Forelimb muscle (tissue), 1 donor: ENCODE measurements at places on chromosomes 2 and 18. TPM values are rescaled to one million over a fixed set of nuclear protein-coding genes. Genes with fewer than 3 reads are reported as not detected.

Gene MC4R
- 0.16 TPM for polyA plus RNA-seq

DNA sequence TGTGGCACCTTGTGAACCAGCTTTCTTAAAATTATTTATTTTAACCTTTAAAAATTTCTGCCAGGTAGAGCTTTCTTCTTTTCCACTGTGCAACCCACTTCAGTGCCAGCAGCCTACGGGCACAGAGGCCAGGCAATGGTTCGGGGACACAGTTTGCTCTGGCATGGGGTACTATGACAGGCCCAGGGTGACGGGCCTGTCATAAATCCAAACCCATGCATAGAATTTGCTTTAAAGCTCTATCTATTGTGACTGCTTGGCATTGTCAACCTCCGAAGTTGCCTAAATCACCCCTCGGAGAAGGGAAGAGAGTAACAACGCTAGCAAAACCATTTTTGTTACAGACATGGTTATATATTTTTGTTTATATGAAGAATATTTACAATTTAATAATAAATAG, 1.5 kb downstream of the ODC1 start:
- DNase-seq, result no peak

Gene RFTN2
- 15.2 TPM for polyA plus RNA-seq

Gene SPATA3
- polyA plus RNA-seq, result not detected

GRCh38 chr2:63344575-63345284, 243.5 kb downstream of the WDPCP start:
- DNase-seq, result no peak

- no peak for DNase-seq
These were observed 39.3 kb downstream of the CENPO start for GRCh38 chr2:24832521-24832920.

GRCh38 chr2:111219285-111219684, 98.6 kb downstream of the BCL2L11 start:
- DNase-seq, result no peak

DNA sequence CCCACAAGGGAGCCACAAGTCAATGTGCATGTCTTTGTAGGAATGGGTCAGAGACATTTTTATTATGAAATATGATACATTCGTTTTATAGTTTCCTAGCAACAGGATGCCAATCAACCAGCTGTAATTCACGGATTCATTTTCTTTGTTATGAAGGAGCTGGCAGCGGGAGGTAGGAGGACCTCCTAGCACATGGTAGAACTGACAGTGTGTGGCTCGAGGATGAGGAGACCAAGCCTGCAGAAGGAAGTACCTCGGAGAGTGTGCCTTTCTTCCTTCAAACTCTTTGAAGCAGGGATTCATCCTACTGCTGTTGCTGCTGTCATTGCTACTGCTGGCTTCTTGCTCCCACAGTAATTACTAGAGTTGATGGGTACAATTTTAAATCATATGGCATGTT, 504.8 kb upstream of the KLHL29 start:
- no peak for DNase-seq

Gene VWA3B
- polyA plus RNA-seq, result 1.6 TPM
